CD4-positive, alpha-beta memory T cell (primary cell): ENCODE measurements at places on chromosomes 12 and 14. TPM values are rescaled to one million over a fixed set of nuclear protein-coding genes. Genes with fewer than 3 reads are reported as not detected.

Gene RAB15
- total RNA-seq = 5.4 TPM

Gene SELPLG
- total RNA-seq = 176 TPM

Gene PRKD1
- not detected for total RNA-seq

Gene NKX2-1
- not detected for total RNA-seq

Gene GLIPR1L1
- not detected for total RNA-seq

GRCh38 chr14:34770901-34771300 lies 56.5 kb upstream of the CFL2 start:
- DNase-seq = no peak
- no peaks in the 10 kb centered on the region for H3K4me1 ChIP-seq
- H3K36me3 ChIP-seq = peaks cover 27% of the 10 kb centered on the region
- no peaks in the 10 kb centered on the region for H3K27me3 ChIP-seq

DNA sequence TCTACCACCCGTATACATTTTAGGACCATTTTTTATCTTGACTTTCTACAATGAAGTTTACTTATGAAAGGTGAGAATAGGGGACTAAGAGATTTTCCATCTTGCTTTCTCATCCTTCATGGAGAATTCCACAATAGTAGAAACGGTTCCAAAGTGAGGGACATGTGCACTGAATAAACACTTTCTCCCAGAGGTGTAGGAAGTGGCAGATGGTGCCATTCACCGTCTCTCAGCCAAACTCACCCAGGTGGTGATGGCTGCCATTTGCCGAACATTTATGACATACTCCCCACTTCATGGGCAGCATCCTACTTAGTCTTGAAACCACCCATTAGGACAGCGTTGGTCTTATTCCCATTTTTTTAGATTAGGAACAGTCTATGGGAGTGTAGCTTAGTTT lies 540.5 kb downstream of the DIO2 start:
- no peak for DNase-seq
- H3K36me3 ChIP-seq = no peaks in the 10 kb centered on the region
- H3K27ac ChIP-seq = no peak overlapping the region
- no peaks in the 10 kb centered on the region for H3K4me1 ChIP-seq

DNA sequence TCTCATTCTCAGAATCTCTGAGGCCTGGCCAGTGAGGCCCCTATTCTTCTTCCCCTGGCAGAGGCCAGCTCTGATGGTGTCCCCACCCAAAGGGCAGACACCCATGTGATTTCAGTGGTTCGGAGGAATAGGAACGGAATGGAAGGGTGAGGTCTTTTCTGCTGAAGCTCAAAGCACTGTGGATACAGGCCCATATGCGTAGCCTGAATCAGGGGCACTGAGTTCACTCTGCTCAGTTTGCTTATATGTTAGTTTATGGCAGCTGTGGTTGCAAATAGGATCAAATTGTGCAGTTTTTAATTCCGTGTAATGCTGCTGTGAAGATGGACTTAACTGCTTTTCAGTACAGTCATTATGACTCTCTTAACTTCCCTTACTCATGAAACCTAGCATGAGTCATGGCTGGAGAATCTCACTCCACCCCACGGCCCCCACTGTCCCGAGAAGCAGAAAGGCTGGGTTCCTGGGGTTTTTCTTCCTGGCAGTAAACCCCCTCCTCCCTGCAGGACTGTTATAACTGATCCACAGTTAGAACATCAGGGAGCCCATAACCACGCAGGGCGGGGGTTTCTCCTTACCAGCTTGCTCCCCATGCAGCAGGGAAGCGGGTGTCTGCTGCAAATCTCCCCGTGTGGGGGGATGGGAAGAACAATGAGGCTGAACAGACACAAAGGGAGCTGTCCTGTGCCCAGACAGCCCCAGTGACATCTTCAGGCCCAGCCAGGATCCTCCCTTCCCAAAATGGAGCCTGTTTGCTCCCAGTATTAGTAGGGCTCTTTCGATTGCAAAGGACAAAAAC lies 122.7 kb downstream of the SLC38A6 start:
- no peak for DNase-seq
- H3K27ac ChIP-seq = no peak overlapping the region
- H3K4me3 ChIP-seq = no peak overlapping the region
- no peaks in the 10 kb centered on the region for H3K4me1 ChIP-seq
- no peaks in the 10 kb centered on the region for H3K27me3 ChIP-seq
- H3K36me3 ChIP-seq = no peaks in the 10 kb centered on the region

DNA sequence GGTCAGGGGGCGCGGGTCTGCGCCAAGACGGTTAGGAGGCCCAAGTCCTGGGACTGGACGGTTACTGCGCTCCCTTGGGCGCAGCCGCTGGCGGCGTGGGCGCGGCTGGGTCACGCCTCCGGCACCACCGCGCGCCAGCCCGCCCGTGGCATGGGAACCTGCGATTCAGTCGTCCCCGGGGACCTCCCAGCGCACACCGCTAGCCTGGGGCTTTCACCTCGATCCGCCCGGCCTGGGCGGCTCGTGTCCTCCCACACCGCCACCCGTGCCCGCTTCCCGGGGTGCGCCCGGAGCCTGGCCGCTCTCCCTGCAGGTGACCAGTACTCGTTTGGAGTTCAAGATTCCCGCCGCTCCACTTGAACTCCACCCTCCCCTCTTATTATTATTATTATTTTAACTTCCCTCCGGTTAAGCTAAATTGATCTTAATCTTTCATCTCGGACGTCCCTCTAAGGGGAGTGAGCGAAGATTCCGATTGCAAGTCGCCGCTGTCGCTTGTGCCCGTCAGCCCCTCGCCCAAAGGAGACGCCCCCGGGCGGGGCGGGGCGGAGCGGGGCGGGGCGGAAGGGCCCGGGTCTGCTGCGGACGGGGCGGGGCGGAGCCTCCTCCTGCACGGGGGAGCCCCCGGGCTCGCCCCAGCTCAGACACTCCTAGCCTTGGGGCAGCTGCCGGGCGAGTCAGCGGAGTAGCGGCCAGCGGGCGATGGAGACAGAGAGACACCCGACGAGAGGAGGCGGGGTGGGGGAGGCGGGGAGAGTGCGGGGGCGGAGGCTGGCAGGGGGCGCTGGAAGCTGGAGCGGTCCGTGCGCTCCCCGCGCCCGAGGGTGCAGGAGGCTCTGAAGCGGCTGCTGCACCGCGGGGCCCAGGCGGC lies at the start of gene KCNMB4:
Gene KCNMB4, plus strand, starts transcription at position 643 of the 871 bp plus-strand sequence. CDS start 445 bp downstream, outside the sequence.
- peak within 1 kb of the TSS; percentile 3 for H3K27ac ChIP-seq
- no peaks in the 10 kb centered on the region for H3K36me3 ChIP-seq
- H3K4me3 ChIP-seq = peak within 1 kb of the TSS; percentile 78

DNA sequence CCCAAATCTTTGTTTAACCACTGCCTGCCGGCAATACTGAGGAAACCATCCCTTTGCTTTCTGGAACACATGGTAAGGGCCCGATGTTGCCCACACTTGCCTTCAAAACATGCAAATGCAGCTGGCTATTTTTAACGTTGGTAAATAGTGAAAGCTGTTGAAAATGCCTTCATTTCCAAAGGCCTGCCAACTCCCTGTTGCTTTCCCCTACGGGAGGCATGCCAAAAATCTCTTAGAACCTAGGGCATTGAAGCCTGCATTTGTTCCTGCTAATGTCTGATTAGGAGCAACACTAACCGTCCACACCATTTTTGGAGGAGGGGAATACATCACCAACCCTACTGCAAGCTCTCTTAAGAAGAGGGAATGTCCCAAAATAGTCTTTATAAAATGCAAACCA lies 152.6 kb upstream of the NOS1 start:
- no peak overlapping the region for H3K27ac ChIP-seq
- DNase-seq = no peak
- H3K27me3 ChIP-seq = no peaks in the 10 kb centered on the region
- no peaks in the 10 kb centered on the region for H3K4me1 ChIP-seq

GRCh38 chr12:6770600-6770999 lies 1.7 kb upstream of the LAG3 start:
- H3K4me3 ChIP-seq = no peak overlapping the region
- peaks cover 25% of the 10 kb centered on the region for H3K27me3 ChIP-seq
- peaks cover 51% of the 10 kb centered on the region for H3K4me1 ChIP-seq
- H3K36me3 ChIP-seq = no peaks in the 10 kb centered on the region

GRCh38 chr14:46818147-46818546 lies 166.6 kb upstream of the RPL10L start:
- H3K36me3 ChIP-seq = no peaks in the 10 kb centered on the region
- no peaks in the 10 kb centered on the region for H3K4me1 ChIP-seq
- no peaks in the 10 kb centered on the region for H3K27me3 ChIP-seq
- H3K27ac ChIP-seq = no peak overlapping the region

- H3K27ac ChIP-seq = no peak overlapping the region
- no peak overlapping the region for H3K4me3 ChIP-seq
- no peak for DNase-seq
- no peaks in the 10 kb centered on the region for H3K36me3 ChIP-seq
- H3K4me1 ChIP-seq = no peaks in the 10 kb centered on the region
- no peaks in the 10 kb centered on the region for H3K27me3 ChIP-seq
These were observed 26.2 kb upstream of the CKAP4 start for GRCh38 chr12:106274012-106274411.

GRCh38 chr12:74401035-74401434 lies 136.6 kb upstream of the ATXN7L3B start:
- H3K4me1 ChIP-seq = no peaks in the 10 kb centered on the region
- no peak for DNase-seq
- no peaks in the 10 kb centered on the region for H3K36me3 ChIP-seq
- H3K27me3 ChIP-seq = no peaks in the 10 kb centered on the region
- H3K27ac ChIP-seq = no peak overlapping the region

GRCh38 chr12:60977966-60978365 lies 1282.2 kb upstream of the USP15 start:
- no peaks in the 10 kb centered on the region for H3K4me1 ChIP-seq
- no peaks in the 10 kb centered on the region for H3K36me3 ChIP-seq
- H3K4me3 ChIP-seq = no peak overlapping the region
- DNase-seq = no peak
